ENCODE measurements at places on chromosomes 2 and 18. TPM values are rescaled to one million over a fixed set of nuclear protein-coding genes. Genes with fewer than 3 reads are reported as not detected.

GRCh38 chr2:64220265-64220664, 76.0 kb upstream of the PELI1 start:
- DNase-seq: no peak

DNA sequence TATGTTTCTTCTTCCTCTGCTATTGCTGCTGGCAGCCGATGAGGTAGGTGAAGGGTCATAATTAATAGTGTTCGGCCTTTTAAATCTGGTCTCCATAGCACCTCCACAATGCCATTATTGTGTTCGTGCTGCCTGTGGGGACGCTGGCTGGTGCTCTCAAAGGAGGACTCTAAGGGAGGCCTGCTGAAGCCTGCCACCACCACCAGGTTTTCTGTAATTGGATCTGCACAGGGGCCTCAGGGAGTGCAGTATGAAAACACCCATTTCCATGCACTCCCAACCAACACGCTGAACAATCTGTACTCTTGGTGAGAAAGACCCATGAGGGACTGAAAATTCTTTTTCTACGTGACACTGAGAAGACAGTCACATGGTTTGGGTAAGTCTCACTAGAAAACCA, 17.6 kb upstream of the CLIP4 start:
- no peak for DNase-seq

DNA sequence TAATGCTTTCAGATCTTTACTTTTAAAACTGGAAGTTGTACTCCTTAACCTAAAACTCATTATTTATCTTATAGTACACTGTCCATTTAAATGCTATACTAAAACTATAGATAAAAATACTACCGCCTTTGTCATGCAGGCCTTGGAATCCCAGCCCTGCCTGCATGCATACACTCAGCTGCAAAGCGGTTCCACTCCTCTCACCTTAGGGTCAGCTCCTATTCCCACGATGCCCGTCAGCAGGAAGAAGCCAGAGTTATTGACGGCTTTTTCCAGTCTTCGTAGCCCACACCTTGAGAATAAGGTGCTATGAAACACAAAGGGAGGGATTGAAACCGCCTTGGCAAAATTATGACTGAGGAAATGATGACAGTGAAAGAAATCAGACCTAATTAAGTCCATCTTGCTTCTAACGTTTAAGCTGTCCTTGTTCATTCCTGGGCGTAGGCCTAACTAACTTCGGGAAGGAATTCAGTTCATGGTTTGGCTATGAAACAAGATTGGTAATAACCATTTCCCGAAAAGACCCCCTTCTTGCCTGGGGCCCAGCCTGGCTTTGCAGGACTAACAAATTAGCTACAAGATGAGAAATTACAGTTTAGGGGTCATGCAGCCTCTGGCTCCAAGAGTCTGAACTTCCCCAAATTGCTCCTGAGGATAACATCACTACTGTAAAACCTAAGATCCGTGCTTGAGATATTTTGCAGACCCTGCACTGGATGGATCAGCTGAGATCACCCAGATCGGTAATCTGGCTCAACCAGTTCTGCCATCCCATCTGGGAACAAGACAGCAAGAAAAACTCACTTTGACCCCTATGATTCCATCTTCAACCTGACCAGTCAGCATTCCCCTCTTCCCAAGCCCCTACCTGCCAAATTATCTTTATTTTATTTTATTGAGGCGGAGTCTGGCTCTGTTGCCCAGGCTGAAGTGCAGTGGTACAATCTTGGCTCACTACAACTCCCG, 17.1 kb downstream of the EPB41L5 start:
- DNase-seq: no peak

GRCh38 chr2:3102922-3103569, 274.6 kb downstream of the EIPR1 start:
- no peak for DNase-seq

DNA sequence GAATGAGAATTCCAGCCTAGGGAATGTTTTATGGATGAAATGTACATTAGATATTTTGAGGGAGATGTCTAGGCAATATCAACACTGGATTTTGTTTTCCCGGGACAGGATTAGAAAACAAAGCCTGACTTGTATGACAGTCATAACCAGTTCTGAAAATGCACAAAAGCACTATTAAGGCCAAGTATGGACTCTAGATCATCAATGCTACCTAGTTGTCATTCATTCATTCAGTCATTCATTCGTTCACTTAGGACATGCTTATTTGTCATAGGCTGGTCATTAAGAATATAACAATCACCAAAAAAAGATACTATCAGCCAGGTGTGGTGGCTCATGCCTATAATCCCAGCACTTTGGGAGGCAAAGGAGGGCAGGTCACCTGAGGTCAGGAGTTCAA, 511.2 kb downstream of the CMPK2 start:
- no peak for DNase-seq

DNA sequence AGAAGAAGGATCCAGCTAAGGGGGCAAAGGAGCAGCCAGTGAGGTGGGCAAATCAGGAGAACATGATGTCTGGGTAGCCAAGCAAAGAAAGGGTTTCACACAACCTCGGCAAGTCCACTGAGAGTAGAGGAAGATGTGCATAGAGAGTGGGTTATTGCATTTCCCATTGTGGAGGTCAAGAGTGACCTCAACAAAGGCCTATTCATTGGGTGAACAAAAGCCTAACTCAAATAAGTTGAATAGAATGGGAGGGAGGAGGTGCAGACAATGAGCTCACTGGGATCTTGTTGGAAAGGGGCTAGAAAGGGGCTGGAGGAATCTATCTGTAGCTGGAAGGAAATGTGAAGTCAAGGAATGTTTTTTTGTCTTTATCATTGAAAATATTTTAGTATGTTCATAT, 14.0 kb upstream of the PDCL3 start:
- DNase-seq: no peak

- DNase-seq: no peak
Observed at GRCh38 chr18:63552581-63552980, 10.4 kb downstream of the SERPINB12 start.

GRCh38 chr2:10022041-10022421, 21.3 kb upstream of the KLF11 start:
- DNase-seq: no peak

DNA sequence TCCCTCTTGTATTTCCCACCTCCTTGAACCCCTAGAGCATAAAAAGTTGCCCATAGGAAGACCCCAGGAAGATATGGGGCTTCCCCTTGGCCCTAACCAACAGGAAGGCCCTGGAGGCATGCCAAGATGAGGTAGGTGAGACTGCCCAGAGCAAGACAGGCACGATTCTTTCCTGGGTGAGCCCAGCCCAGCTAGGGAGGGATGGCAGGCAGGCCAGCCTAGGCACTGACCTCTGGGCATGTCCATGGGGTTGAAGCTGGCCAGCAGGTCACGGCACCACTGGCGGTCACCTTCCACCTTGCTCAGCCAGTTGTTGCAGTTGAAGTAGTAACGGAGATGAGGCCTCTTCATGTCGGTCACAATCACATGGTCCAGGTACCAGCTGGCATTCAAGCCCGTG, 17.6 kb downstream of the LOXHD1 start:
- DNase-seq: no peak

DNA sequence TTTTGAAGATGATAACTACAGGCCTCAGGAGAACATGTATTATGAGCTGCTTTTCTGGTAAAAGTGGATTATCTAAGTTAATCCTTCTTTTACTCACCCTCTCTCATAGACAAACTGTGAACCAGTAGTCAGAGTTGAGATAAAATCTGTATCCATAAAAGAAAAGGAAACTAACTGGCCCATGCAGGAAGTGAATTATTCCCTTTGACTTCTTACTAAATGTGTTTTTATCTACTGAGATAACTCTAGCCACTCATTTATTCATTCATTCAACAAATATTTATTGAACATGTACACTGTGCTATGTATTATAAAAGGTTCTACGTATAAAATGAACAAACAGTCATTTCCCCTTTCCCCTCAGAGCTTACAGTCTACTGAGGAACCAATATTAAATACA, 10.0 kb downstream of the WDR35 start:
- no peak for DNase-seq

DNA sequence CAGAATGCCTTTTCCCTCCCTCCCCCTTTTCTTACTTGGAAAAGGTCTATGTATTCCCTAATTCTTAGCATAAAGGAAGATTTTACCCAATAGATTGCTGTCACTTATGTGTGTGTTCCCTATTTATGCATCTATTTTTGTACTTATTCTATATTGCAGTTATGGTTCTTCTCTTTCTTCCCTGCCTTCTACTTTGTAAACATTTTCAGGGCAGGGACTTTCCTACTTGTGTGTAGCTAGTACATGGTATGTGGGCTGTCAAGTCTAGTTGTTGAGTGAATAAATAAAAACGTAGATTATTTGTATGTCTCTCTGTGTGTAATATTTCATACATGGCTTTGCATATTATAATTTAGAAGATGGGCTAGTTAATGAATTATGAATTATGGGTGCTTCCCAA, 45.3 kb downstream of the PSMD14 start:
- no peak for DNase-seq

DNA sequence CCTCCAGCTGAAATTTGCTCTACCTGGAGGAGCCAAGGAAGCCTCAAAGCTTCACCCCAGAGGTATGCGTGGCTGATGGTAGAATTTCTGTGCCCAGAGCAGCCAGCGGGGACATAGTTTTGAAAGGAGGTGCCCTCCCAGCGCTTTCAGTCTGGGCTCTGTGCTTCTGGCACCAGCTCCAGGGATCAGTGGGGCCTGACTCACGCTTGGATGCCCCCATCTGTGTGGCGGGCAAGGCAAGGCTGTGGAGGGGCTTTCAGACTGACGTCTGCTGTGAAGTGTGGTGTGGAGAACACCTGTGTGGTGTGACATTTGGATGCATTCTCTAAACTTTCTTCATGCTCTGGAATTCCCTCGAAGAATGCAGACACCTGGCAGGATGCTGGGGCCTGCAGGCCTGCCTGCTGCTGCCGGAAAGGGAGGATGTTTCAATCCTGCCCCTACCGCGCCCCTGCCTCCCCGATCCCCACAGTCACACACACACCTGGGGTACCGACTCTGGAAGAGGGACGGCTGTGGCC, 84.1 kb downstream of the CTIF start:
- DNase-seq: no peak

DNA sequence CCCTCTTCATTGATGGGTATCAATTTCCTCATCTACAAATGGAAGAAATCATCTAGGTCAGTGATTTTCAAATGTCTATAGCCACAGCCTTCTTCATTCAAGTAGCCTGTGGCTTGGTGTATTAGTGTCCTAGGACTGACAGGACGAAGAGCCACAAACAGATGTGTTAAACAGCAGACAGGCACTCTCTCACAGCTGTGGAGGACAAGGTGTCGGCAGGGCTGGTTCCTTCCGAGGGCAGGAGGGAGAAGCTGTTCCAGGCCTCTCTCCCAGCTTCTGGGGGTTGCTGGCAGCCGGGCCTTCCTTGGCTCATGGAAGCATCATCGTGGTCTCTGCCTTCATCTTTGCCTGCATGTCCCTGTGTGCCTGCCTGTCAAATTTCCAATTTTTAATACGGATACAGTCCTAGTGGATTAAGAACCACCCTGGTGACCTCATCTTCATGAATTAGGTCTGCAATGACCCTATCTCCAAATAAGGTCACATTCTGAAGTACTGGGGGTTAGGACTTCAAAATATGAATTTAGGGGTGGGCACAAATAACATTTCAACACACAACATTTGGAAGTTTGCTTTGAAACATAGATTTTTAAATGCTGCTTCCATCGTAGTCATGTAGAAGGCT, 86.5 kb downstream of the PTGR3 start:
- no peak for DNase-seq

GRCh38 chr2:152443771-152444170, 108.8 kb downstream of the FMNL2 start:
- DNase-seq: no peak

GRCh38 chr18:79664525-79665125, 15.0 kb upstream of the CTDP1 start:
- DNase-seq: no peak

- no peak for DNase-seq
Observed at GRCh38 chr2:210662560-210662959, 106.2 kb downstream of the CPS1 start.

DNA sequence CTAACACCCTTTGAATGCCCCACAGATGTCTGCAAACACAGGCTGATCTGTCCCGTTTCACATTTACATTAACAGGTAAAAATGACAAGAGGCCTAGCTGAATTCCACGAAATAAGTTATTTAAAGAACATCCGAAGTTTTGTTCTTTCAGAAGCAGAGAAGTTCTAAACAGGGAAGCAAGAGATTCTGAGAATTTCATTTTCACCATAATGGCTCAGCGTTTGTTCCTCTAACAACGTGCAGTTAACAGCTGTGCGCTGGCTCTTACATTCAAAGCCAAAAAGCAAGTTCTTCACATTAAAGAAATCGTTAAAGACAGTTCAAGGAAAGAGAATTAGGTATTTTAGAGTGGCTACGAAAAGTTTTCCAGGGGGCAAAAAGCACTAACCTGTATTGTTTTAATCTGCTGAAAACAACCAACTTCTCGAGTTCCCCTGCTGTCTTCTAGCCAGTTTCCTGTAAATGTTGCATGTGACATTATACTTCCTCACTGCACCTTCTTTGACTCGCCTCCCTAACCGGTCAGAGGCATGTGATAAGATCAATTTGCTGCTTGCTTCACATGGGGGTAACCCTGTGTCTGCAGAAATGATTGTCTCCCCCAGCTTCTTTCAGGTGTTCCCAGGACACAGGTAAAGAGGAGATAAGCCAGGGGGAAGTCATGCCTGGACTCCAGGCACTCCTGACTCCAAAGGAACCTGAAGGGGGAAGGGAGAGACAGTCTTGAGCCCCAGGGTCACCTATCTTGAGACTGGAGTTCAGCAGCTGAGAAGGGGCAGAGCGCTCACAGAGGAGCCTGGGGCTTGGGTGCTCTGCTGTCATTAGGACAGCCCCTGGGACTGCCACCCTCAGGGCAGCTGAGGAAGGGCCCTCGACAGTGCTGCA, 36.8 kb upstream of the WIPF1 start:
- peak; percentile 64 for DNase-seq

DNA sequence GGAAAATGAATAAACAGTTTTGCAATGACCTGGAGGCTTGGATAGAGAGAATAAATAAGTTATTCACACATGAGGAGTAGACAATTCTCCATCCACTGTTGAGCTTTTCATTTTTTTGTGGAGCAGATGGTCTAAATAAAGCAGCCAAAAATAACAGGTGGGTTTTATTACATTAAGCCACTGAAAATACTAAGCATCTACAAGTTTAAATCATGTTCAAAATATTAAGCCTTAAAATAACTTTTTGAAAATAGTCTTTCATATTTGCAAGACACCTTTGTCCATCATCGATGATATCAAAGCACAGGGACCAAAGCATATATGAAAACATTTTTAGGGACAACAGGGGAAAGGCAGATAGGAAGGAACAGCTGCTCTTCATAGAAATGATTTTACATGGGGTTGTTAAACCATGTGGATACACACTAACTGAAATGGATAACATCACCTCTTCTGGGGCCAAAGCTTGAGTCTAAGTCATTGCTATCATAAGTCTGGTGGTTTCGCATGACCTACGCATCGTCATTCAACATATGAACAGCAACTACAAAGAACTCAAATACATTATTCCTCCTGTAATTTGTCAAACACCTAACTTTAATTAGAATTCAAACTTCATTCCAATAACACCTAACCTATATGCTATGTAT, 197.6 kb upstream of the CHST9 start:
- DNase-seq: no peak

The IL1RL1 gene
- 0.10 TPM for total RNA-seq

The MTCL1 gene
- 0.14 TPM for total RNA-seq

The TTN gene
- total RNA-seq: 1.8 TPM

The RIT2 gene
- total RNA-seq: not detected

The SPDYA gene
- total RNA-seq: 0.40 TPM
